NCI-H1436 treated with DMSO at 0.1 percent for 48 hours (cell line): ENCODE measurements at places on chromosomes 11 and 22.

- DNase-seq: no peak
Observed at GRCh38 chr11:111416231-111416960, 37.3 kb upstream of the POU2AF1 start.

GRCh38 chr11:57972013-57972367 is 51.7 kb upstream of the OR9Q1 start:
- no peak for DNase-seq

GRCh38 chr11:62030071-62030684 is 62.7 kb upstream of the FTH1 start:
- no peak for DNase-seq

- DNase-seq: no peak
Observed at GRCh38 chr11:123082977-123083376, 21.0 kb upstream of the HSPA8 start.

DNA sequence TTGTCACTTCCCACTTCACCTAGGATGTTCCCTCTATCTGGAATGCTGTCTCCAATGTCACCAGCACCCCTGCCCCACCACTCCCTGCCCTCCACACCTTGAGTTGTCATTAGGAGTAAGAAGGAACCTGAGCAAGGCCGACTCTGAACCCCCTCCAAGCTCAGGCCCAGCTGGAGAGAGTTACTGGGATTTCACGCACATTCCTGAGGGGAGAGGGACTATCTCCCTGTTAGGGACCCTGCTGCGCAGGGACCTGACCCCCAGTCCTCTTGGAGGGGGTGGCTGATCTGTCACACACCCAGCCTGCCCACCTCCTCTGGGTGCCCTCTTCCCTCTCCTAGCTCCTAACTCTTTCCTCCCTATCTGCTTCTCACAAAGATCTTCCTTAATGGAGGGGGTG is 81.7 kb downstream of the NECTIN1 start:
- no peak for DNase-seq

DNA sequence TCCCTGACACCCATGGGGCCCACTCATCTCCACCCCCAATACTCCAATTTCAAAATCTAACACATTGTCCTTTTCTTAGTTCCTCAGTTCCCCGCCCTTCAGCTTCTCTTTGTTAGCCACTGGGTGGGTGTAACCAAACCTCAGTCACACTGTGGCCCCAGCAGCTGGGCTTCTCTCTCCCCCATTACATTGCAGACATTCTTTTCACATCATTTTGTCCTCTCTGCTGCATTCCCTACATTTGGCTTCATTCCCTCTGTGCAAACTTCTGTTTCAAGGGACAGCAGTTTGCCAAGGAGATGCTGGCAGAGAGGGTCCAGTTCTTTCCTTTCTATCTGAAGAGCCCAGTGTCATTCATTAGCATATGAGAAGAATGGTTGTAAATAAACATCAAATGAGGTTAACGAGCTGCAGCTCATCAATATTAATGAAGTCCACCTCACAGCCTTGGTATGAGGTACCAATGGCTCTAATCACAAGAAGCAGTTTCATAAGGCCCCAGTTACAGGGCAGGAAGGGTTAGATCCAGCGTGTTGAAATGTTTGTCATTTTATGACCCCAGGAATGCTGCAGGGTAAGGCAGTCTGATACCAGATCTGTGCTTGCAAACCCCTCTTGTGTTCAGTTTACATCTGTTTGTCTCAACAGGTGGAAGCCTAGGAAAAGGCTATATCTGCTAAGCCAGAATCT is 72.3 kb downstream of the ARFGAP2 start:
- DNase-seq: no peak

- DNase-seq: no peak
Observed at GRCh38 chr11:68778205-68778604, 26.9 kb upstream of the TESMIN start.

- no peak for DNase-seq
Observed at GRCh38 chr11:129968591-129969419, 33.8 kb downstream of the PRDM10 start.

DNA sequence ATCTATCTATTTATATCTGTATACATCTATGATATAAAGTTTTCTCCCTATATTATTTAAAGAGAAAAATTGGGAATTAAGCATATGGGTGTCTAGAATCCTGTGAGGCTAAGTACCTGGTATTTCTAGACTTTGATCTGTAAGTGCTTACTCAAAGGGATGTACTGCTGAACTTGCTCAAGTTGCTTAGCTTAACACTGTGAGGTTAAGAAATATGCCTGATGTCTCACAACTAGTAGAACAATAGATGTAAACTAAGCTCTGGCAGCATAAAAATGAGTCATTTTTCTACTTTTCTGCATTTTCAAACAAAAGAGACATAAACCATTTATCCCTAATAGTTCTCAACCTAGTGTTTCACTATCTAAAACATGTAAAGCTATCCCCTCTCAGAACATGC is 744.4 kb upstream of the ANO3 start:
- no peak for DNase-seq

DNA sequence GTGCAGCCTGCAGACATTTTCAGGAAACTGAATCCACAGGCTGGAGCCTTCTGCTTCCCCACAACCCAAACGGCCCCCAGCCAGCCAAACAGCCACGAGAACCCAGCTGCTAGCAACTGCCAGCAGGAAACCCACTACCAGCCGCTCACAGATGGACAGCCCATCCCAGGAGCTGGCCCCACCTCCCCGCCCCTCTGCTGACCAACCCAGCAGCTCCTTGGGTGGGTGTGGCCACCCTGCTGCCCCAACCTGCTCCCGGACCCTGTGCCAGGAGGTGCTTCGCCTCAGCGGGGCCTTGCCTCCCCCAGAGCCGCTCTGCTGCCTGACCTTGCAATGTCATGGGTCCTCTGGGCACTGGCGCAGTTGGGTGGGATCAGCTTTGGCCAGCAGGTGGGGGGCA is 8.2 kb upstream of the CCDC188 start:
- DNase-seq: no peak

- no peak for DNase-seq
Observed at GRCh38 chr22:38228873-38229740, 27.3 kb downstream of the MAFF start.
